NCI-H1436 treated with DMSO at 0.1 percent for 48 hours (cell line): ENCODE measurements at places on chromosomes 13 and 19.

- DNase-seq = no peak
Measured at GRCh38 chr13:46858776-46859175, 38.1 kb downstream of the HTR2A start.

- no peak for DNase-seq
Measured at GRCh38 chr19:48490981-48491792, 20.4 kb downstream of the LMTK3 start.

DNA sequence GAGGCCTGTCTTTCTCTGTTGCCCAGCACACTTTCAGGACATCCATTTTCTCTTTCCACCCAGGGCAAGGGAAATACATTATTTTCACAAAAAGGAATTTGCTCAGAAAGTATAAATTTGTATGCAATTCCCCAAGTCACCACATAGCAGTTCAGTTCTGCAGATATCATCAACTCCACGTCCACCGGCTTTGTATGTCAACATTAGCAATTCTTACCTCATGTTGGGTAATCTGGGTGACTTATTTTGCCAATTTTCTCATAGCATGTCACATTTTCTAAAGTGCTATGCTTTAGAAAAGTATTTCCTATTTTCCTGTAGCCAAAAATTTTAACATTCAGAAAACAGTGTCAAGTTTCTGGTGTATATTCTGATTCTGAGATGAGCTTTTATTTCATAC, 501.8 kb downstream of the EFNB2 start:
- no peak for DNase-seq

GRCh38 chr13:99385161-99385560, 78.0 kb upstream of the GPR183 start:
- DNase-seq = no peak

DNA sequence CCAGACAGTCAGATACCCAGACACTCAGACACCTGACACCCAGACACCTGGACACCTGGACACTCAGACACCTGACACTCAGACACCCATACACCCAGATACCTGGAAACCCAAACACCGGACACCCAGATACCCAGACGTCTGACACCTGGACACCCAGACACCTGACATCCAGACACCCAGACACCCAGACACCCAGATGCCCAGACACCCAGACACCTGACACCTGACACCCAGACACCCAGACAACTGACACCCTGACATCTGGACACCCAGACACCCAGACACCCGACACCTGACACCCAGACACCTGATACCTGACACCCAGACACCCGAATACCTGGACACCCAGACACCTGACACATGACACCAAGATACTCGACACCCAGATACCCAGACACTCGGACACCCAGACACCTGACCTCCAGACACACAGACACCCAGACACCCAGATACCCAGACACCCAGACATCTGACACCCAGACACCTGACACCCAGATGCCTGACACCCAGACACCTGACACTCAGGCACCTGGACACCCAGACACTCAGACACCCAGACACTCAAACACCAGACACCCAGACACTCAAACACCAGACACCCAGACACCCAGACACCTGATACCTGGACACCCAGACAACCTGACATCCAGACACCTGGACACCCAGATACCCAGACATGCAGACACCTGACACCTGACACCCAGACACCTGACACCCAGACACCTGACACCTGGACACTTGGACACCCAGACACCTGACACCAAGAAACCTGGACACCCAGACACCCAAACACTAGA, 19.1 kb downstream of the C19orf12 start:
- DNase-seq = no peak
